Activated T-cell treated with anti-CD3 and anti-CD28 coated beads for 1 hour (primary cell): ENCODE measurements at places on chromosomes 13 and 19.

DNA sequence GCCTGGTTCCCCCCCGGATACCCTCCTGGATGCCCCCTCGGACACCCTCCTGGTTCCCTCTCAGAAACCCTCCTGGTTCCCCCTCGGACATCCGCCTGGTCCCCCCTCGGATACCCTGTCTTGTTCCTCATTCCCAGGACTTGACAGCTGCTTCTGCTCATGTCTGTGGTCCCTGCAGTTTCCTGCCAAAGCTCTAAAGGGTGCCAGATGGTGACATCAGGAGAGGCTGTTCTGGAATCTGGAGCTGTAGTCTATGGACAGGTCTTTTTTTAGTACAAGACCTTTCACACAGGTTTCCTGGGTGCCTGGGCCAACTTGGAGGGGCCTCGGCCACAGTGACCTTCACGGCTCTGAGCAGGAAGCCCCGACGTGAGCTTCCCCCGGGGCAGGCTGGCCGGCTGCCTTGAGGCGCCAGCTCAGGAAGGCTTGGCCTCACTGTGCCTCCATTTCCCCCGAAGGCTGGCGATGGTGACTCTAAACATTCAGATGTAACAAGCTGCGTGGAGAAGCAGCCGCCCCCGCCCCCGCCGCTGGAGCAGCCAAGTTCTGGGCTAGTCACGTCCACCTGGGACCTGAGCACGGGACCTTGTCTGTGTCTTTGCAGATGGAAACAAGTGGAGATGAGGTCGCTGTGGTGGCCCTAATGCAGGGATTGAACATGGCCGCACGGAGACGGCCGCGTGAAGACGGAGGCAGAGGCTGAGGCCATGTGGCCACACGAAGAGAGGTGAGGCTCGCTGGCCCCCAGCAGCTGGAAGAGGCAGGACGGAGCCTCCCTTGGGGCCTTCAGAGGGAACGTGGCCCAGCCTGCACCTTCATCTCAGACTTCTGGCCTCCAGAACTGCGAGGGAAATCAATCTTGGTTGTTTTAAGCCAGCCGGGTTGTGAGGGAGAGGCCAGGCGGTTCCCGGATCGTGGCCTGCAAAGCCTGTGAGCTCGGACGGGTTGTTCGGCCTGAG, 12.7 kb downstream of the SGTA start:
- no peak for DNase-seq

DNA sequence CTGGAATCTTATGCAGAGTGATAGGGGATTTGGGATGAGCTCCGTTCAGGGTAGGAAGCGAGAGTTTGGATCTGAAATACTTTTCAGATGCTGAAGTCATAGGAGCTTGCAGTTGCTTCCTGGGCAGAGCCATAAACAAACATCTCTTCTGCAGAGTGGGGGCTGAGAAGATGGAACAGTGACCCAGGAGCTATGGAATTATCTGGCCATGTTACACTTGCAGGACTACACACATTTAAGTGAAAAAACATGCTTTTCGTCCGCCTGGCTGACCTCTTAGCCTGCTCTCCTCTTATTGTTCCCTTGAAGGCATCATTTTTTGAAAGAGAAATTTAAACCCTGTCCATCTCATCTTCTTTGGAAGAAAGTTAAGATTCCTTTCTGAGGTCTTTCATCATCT, 40.7 kb downstream of the PSG11 start:
- DNase-seq, result no peak

DNA sequence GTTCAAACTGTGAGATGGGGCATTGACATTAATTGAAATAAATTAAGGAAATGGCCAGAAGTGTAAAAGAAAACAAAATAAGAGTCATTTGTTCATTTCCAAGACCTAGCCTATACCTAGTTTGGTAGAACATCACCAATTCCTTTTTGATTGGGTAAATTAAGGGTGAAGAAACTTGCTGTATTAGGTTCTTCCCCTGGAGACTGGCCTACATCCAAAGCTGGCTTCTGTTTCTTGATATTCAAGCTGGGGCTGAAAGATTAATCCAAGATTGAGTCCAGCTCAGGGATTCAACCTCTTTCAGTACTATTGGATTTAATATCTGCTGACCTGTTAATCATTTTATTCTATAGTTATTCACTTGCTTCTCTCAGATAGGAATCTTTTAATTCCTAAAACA, 183.2 kb downstream of the GPC6 start:
- DNase-seq, result no peak

GRCh38 chr13:25136880-25137787, 35.0 kb downstream of the AMER2 start:
- no peak for DNase-seq

- no peak for DNase-seq
These were observed 17.3 kb upstream of the ERCC1 start for GRCh38 chr19:45440873-45441654.

GRCh38 chr13:54091884-54092283, 1063.3 kb downstream of the OLFM4 start:
- no peak for DNase-seq

DNA sequence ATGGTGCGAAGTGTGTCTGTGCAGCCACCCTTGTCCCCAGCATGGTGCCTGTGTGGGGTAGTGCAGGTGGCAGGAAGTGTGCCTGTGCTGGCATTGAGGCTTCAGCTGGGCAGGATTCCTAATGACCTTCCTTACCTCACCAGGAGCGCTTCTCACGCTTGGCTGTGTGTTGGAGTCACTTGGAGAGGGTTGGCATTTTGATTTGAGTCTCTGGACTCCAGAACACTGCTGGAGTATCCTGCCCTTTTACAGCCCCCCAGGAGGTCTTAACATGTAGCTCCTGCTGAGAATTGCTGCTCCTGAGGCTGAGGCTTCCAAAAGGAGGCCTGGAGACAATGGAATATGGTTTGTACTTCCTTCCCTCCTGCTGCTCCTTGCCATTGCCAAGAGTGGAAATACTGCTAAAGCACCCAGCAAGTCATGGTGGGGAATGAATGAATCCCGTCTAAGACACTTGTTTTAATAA, 87.1 kb downstream of the ARHGEF7 start:
- DNase-seq, result no peak

DNA sequence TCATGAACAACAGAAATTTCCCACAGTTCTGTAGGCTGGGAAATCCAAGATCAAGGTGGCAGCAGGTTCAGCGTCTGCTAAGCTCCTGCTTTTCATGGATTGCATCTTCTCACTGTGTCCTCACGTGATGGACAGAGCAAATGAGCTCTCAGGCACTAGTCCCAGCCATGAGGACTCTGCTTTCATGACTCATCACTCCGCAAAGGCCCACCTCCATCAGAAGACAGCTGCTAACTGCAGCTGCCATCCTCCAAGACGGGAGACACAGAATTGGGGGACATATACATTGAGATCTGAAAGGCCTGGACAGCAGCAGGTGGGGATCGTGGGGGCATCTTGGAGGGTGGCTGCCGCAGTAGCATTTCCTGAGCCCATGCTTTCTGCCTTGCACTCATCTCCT, 44.4 kb upstream of the SPATA13 start:
- no peak for DNase-seq

DNA sequence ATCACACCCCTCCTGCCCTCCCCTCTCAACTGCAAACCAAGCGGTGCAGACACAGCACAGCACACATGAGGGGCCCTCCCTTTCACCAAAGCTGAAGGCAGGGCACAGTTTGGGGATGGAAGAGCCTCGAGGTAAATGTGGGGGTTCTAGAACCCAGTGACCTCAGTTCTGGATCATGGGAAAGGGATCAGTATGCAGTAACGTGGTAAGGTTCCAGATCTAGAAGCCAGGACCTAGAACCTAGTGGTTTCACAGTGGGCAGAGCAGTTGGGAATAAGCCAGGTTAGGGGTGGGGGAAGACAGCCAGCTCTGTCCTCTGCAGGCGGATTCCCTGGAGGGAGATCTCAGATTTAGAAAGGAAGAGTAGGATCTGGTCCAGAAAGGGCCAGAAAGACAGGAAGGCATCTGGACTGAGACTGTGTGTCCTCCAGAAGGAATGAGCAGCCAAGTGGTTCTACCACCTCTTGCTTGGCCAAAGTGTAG, 3.1 kb downstream of the FTL start:
- DNase-seq, result no peak

- no peak for DNase-seq
These were observed 7.9 kb downstream of the HPN start for GRCh38 chr19:35049456-35049855.

- no peak for DNase-seq
These were observed 17.3 kb upstream of the MADCAM1 start for GRCh38 chr19:478976-479375.

GRCh38 chr13:94656176-94656575, 54.5 kb downstream of the GPR180 start:
- no peak for DNase-seq

DNA sequence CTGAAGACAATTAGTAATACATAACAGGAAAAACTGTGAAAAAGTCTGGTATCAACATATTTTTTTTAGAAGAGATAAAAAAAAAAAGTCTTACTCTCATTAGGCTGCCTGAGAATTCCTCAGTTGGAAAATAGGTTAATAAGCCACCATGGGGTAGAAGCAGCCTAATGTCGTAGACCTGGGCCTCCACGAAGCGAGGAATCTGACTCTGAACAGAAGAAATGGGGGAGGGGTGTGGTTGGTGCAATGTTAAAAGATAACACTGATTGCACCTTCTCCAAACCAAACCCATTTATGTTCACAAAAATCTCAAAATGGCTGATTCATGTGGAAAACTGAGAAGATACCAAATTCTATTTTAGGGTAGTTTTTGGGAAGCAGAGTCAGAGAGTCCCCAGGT, 62.4 kb downstream of the MPHOSPH8 start:
- DNase-seq, result no peak

DNA sequence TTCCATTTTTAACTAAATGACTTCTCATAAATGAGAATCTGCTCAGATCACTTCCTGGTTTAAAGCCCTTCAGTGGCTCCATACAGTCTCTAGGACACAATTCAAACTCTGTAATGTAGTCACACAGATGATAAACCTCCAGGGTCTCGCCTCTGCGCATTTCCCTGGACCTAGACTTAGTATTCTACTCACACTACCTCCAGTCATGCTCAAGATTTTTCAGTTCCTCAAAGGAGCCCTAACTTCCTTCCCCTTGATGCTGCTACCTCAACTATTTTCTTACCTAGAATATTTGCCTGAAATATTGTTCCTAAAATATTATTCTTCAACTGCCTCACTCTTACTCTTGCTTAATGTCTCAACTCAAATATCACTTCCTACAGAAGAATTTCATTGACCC, 86.7 kb upstream of the TPP2 start:
- no peak for DNase-seq

GRCh38 chr19:50925734-50926133, 14.5 kb upstream of the KLK4 start:
- no peak for DNase-seq

- no peak for DNase-seq
These were observed 72.2 kb downstream of the MAP4K1 start for GRCh38 chr19:38545596-38545995.

GRCh38 chr13:41222259-41222852, 28.0 kb upstream of the KBTBD7 start:
- DNase-seq, result peak; percentile 19

DNA sequence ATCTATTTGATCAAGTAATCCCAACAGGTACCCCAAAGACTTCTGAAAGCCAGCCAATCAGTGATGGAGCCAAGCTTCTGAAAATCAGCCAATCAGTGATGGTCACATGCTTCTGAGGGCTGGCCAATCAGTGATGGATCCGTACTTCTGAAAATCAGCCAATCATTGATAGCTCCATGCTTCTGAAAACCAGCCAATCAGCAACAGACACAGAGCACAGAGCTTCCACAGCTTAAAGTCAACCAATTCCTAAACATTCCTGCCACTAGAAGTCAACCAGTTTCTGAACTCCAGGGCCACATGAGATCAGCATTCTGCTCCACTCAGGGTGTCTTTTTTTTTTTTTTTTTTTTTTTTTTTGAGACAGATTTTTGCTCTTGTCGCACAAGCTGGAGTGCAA, 8.2 kb upstream of the HSD17B14 start:
- DNase-seq, result no peak

DNA sequence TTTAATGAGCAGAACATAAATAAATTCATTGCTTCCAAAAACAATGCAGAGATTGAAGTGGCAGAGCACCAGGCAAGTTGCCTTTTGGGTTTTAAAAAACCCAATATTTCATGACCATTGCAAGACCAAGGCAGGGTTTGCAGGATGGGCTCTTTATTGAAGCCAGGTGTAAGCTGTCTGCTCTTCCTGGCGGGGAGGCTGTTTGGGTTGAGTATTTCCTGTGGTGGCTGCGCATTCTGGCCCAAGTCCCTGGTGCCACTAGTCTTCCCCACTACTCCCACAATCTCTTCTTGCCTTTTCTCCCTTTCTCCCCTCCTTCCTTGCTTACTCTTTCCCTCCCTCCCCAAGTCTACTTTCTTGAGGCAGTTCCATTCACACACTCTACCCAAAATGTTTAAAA, 116.4 kb downstream of the AKAP11 start:
- DNase-seq, result no peak

- DNase-seq, result no peak
These were observed 5.8 kb upstream of the FRY start for GRCh38 chr13:32025730-32026129.

DNA sequence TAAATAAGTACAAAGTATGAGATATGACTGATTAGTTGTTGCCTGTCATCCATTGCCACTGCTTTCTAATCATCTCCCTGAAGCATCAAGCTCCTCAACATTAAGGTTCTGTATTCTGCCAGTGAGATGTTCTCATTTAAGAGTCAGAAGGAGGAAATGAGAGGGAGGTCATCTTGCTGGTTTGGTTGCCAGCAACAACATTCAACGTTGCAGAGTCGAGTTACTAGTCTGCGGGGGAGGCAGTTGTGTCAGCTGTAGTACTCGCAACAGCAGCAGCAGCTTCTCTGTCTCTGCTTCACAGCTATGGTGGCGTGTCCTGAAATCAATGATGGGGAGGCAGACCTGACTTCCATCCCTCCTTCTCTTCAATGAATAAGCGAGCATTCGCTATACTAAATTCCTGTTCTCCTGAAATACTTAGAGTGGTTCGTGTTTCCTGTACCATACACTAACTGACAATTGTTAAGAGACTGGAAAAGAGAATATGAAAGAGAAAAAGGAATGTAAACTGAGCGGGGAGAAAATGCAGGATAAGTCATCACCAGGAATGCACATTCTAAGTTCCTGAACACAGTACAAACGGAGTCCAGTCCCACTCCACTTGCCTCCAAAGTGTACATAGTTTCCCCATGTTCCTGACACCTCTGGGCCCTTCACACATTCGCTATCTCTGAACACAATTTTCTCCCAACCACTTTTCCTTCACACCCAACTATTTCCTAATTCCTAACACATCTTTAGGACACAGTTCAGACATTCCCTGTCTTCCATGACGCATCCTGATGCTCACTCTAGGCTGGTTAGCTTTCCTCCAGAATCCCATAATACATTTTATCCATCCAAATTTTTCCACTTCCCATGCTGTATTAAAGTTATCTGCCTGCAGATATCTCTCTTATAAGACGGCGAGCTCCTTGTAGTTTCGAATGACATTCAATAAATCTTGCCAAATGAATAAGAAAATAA, 263.0 kb downstream of the KLF12 start:
- no peak for DNase-seq

DNA sequence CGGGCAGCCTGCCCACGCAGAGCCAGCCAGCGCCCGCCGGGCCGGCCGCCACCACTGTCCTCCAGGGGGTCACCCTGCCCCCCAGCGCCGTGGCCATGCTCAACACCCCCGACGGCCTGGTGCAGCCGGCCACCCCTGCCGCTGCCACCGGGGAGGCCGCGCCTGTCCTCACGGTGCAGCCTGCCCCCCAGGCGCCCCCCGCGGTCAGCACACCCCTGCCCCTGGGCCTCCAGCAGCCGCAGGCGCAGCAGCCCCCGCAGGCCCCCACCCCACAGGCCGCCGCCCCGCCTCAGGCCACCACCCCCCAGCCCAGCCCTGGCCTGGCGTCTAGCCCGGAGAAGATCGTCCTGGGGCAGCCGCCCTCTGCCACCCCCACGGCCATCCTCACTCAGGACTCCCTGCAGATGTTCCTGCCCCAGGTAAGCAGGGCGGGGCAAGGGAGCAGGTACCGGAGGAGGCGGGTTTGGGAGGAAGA, 32.3 kb upstream of the EHD2 start:
- DNase-seq, result no peak
